ENCODE measurements at places on chromosomes 3 and 15. TPM values are rescaled to one million over a fixed set of nuclear protein-coding genes. Genes with fewer than 3 reads are reported as not detected.

GOLGA6B gene
- 0.49 TPM for total RNA-seq

DNA sequence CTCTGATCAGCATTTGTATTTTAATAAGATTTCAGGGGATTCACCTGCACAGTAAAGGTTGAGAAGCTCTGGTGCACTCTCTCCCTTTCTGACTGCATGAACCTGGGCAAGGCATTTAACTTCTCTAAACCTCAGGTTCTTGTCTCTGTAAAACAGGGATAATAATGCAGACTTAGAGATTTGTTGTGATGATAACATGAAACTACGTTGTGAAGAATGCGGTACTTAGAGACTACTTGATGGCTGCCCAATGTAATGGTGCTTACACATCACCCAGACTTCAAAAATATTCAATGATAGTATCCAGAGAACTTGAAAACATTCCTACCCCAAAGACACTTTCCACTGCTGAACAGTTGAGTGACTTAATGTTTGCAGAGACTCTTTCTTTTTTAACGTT, 19.8 kb upstream of the TNFSF10 start:
- H3K36me3 ChIP-seq: no peaks in the 10 kb centered on the region
- DNase-seq: no peak
- no peak overlapping the region for H3K4me3 ChIP-seq
- H3K27me3 ChIP-seq: no peaks in the 10 kb centered on the region
- H3K27ac ChIP-seq: no peak overlapping the region
- peaks cover 39% of the 10 kb centered on the region for H3K4me1 ChIP-seq

- no peak overlapping the region for H3K27ac ChIP-seq
- H3K4me1 ChIP-seq: no peaks in the 10 kb centered on the region
- H3K36me3 ChIP-seq: no peaks in the 10 kb centered on the region
- H3K4me3 ChIP-seq: no peak overlapping the region
- no peaks in the 10 kb centered on the region for H3K27me3 ChIP-seq
These were observed 28.7 kb upstream of the GBE1 start for GRCh38 chr3:81790117-81790516.

THBS1 gene
- total RNA-seq: 72.5 TPM

DNA sequence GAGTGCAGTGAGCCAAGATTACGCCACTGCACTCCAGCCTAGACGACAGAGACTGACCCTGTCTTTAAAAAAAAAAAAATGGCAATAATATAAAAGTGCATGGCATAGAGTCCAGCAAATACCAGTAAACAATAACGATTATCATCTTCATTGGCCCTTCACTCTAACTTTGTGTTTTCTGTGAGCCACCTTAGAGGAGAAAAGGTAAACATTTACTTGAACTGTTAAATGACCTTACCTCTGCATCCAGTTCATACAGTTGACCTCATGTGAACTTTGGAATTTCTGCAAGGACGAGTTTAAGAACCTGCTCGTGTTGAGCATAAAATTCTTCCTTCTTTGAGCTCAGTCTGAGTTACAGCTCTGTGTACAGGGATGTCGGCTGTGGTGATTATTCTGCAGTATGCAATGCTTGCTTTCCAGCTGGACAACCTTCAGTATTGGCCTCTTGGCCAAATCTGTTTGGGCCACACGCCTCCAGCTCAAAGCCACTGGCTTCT, 56.6 kb downstream of the RLBP1 start:
- no peaks in the 10 kb centered on the region for H3K27me3 ChIP-seq
- no peak for DNase-seq
- H3K36me3 ChIP-seq: no peaks in the 10 kb centered on the region
- H3K4me3 ChIP-seq: no peak overlapping the region

MUC4 gene
- not detected for total RNA-seq

DNA sequence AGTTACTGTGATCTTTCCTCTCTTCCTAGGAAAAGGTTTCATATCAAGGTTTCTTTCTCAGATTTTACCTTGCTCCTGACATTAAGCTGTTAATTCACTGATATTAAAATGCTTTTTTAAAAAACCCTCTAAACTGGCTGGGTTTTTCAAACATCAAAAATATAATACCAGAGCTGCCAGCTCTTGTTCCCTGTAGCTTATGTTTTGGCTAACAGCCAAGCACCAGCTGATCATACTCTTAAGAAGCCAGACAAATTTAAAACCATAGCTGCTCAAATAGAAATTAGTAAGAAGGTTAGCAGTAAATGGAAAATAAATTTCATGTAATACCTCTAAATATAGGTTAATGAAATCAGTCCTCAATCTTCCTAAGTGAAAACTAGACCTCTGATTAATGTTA, 657.5 kb downstream of the GRM7 start:
- H3K27ac ChIP-seq: no peak overlapping the region
- no peak overlapping the region for H3K4me3 ChIP-seq
- H3K4me1 ChIP-seq: no peaks in the 10 kb centered on the region

DNA sequence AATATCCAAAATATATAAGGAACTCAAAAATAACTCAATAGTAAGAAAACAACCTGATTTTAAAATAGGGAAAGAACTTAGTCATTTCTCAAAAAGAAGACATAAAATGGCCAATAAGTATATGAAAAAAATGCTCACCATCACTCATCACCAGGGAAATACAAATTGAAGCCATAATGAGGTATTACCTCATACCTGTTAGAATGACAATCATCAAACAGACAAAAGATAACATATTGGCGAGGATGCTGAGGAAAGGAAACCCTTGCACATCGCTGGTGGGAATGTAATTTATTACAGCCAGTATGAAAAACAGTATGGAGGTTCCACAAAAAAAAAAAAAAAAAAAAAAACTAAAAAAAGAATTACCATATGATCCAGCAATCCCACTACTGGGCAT, 38.2 kb downstream of the KPNA1 start:
- no peaks in the 10 kb centered on the region for H3K36me3 ChIP-seq
- no peaks in the 10 kb centered on the region for H3K4me1 ChIP-seq
- H3K27ac ChIP-seq: no peak overlapping the region
- no peak for DNase-seq
- no peak overlapping the region for H3K4me3 ChIP-seq

GRCh38 chr15:65818927-65819562, 27.0 kb upstream of the DENND4A start:
- H3K27me3 ChIP-seq: no peaks in the 10 kb centered on the region
- DNase-seq: no peak
- H3K4me1 ChIP-seq: no peaks in the 10 kb centered on the region
- no peak overlapping the region for H3K4me3 ChIP-seq
- no peaks in the 10 kb centered on the region for H3K36me3 ChIP-seq

IL5RA gene
- not detected for total RNA-seq

- no peak for DNase-seq
- H3K36me3 ChIP-seq: no peaks in the 10 kb centered on the region
- H3K4me1 ChIP-seq: no peaks in the 10 kb centered on the region
- H3K27ac ChIP-seq: no peak overlapping the region
- no peak overlapping the region for H3K4me3 ChIP-seq
- no peaks in the 10 kb centered on the region for H3K27me3 ChIP-seq
These were observed 26.7 kb upstream of the COL6A6 start for GRCh38 chr3:130490241-130490640.

SCAANT1 gene
- total RNA-seq: not detected

DNA sequence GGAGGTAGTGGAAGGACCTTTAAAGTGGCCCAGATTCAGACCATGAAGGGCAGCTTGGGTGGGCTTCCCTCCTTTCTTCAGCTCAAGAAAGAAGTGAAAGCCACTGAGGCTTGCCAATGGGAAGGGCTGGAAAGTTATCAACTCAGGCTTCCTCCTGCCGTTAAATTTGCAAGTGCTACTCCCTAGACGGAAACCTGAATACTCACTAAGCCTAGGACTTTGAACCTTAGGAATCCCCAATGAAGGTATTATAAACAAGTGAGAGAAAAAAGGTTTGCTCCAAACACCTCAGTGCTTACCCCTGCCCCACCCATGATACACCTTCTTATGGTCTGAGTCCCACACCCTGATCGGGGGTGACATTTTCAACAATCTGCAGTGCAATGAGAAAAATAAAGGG, 396.4 kb downstream of the SHQ1 start:
- no peaks in the 10 kb centered on the region for H3K27me3 ChIP-seq
- no peak overlapping the region for H3K4me3 ChIP-seq
- no peak overlapping the region for H3K27ac ChIP-seq
- no peak for DNase-seq
- no peaks in the 10 kb centered on the region for H3K36me3 ChIP-seq

DNA sequence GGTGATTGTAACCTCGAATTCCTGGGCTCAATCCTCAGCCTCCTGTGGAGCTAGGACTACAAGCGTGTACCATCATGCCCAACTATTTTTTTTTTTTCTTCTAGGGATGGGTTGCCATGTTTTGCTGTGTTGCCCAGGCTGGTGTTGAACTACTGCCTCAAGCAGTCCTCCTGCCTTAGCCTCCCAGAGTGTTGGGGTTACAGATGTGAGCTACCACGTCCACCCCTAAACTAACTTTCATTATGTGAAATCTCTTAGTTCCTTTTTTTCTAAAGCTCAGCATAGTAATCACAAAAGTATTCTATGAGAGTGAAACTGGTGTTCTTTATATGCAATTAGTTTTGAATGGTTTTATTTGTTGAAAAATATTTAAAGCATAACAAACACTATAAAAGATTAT, 92.1 kb downstream of the XRN1 start:
- no peaks in the 10 kb centered on the region for H3K4me1 ChIP-seq
- no peak for DNase-seq
- H3K36me3 ChIP-seq: peaks cover 43% of the 10 kb centered on the region
- H3K27me3 ChIP-seq: no peaks in the 10 kb centered on the region
- H3K4me3 ChIP-seq: no peak overlapping the region

MESP2 gene
- total RNA-seq: not detected

SPATA12 gene
- total RNA-seq: not detected

- no peaks in the 10 kb centered on the region for H3K4me1 ChIP-seq
- no peak overlapping the region for H3K4me3 ChIP-seq
- no peaks in the 10 kb centered on the region for H3K36me3 ChIP-seq
- DNase-seq: no peak
These were observed 267.7 kb downstream of the XXYLT1 start for GRCh38 chr3:195003006-195003892.
